MM.1S (cell line): ENCODE measurements at places on chromosomes 6 and 20.

- no peak for DNase-seq
- H3K4me3 ChIP-seq: no peak overlapping the region
- no peaks in the 10 kb centered on the region for H3K36me3 ChIP-seq
These were observed 23.3 kb upstream of the GTF3C6 start for GRCh38 chr6:110935171-110935570.

GRCh38 chr20:18943542-18943941 is 130.0 kb downstream of the SCP2D1 start:
- no peaks in the 10 kb centered on the region for H3K27me3 ChIP-seq
- DNase-seq: no peak
- no peak overlapping the region for H3K27ac ChIP-seq
- H3K36me3 ChIP-seq: no peaks in the 10 kb centered on the region

DNA sequence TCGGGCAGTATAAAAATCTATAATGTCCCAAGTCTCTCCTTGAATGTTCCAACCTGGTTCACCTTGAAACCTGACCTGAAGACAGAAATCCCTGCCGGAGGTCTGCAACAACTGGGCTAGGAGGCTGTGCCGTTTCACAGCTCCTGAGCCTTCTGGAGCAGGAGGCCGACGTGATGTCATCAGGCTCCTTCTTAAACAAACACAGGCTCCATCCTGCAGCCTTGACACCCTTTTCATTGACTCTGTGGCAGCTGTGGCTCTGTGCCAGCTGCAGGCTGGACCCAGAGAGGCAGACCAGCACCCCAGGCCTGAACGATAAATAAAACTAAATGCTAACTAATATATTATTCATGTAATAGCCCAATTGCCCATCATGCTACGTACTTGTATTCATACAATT is 483.9 kb downstream of the CD83 start:
- H3K4me1 ChIP-seq: no peaks in the 10 kb centered on the region
- no peaks in the 10 kb centered on the region for H3K27me3 ChIP-seq
- no peaks in the 10 kb centered on the region for H3K36me3 ChIP-seq
- no peak overlapping the region for H3K27ac ChIP-seq

- DNase-seq: no peak
- H3K4me1 ChIP-seq: 0 out of 2 replicates have a peak, but pooled peaks cover 4% of the 10 kb centered on the region
- no peaks in the 10 kb centered on the region for H3K27me3 ChIP-seq
- no peaks in the 10 kb centered on the region for H3K36me3 ChIP-seq
- no peak overlapping the region for H3K4me3 ChIP-seq
These were observed 116.1 kb upstream of the CCN2 start for GRCh38 chr6:132067286-132067685.

- no peak overlapping the region for H3K27ac ChIP-seq
- DNase-seq: no peak
- no peaks in the 10 kb centered on the region for H3K36me3 ChIP-seq
- no peak overlapping the region for H3K4me3 ChIP-seq
These were observed 767 bp downstream of the PTK6 start for GRCh38 chr20:63536241-63536977.

- H3K4me3 ChIP-seq: no peak overlapping the region
- no peak for DNase-seq
- no peaks in the 10 kb centered on the region for H3K27me3 ChIP-seq
- no peak overlapping the region for H3K27ac ChIP-seq
- H3K36me3 ChIP-seq: no peaks in the 10 kb centered on the region
These were observed 563 bp upstream of the NNAT start for GRCh38 chr20:37520419-37520955.

GRCh38 chr6:6152060-6152459 is 145.3 kb upstream of the NRN1 start:
- no peaks in the 10 kb centered on the region for H3K27me3 ChIP-seq
- no peak overlapping the region for H3K27ac ChIP-seq
- H3K36me3 ChIP-seq: no peaks in the 10 kb centered on the region
- H3K4me1 ChIP-seq: no peaks in the 10 kb centered on the region
